Breast epithelium (tissue), 4 donors: ENCODE measurements at places on chromosomes 4 and X. TPM values are rescaled to one million over a fixed set of nuclear protein-coding genes. Genes with fewer than 3 reads are reported as not detected.

The VSIG1 gene
- total RNA-seq: not detected

The MAB21L2 gene
- not detected for total RNA-seq

The NKX3-2 gene
- under 0.01 TPM for total RNA-seq

The MOB1B gene
- 13.3 TPM for total RNA-seq

The DCHS2 gene
- 2.8 TPM for total RNA-seq

The PLAC8 gene
- 7.9 TPM for total RNA-seq

The RAB9B gene
- 1.3 TPM for total RNA-seq

DNA sequence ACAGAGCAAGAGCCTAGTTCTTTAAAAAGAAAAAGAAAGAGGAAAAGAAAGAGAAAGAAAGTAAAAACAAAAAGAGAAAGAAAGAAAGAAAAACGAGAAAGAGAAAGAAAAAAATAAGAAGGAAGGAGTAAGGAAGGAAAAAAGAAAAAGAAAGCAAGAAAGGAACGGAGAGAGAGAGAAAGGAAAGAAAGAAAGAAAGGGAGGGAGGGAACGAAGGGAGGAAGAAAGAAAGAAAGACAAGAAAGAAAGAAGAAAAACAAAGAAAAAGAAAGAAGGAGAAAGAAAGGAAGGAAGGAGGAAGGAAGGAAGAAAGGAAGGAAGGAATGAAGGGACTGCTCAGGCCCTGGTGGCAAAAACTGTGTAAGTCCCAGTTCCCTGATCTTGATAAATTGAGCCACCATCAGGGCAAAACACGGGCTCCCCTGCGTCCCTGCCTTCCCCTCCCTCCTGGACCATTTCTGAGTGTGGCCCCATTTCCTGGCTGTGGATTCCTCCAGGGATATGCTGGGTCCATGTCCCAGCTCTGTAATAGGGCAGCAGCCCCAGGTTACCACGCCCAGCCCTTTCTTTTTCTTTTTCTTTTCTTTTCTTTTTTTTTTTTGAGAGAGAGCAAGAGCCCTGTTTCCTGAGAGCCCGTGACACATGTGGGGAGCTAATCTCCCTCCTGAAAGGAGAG lies 44.8 kb downstream of the SHOX start:
- no peak overlapping the region for H3K4me3 ChIP-seq
- no peak overlapping the region for H3K27ac ChIP-seq
- H3K27me3 ChIP-seq: peaks cover 19% of the 10 kb centered on the region
- H3K4me1 ChIP-seq: no peaks in the 10 kb centered on the region
- H3K36me3 ChIP-seq: no peaks in the 10 kb centered on the region
- no peak for DNase-seq

DNA sequence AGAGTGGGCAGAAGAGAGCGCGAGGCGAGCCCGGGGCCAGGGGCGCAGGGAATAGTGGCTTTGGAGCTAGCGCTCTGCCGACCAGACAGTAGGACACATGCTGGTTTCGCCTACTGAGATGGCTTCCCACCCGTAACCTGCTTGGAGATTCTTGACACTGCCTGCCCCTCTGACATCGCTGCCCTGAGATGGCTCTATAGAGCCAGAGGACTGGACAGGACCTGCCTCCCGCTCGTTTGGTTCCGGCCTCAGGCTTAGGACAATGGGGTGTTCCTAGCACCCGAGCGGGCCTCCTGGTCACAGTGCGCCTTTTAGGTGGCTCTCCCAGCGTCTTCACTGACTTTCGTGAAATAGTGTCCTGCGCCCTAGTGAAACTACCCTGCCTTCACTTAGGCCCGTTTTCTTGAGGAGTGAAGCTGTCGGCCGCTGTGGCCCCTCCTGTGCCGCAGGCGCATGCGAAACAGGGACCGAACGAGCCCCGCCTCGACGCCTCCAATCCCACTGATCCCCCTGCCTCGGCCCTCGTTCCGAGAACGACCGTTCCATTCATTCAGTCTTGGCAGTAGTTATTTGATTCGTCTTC lies 608 bp downstream of the TAF1 start:
- H3K36me3 ChIP-seq: no peaks in the 10 kb centered on the region
- H3K4me3 ChIP-seq: peak overlapping the region; percentile 83
- DNase-seq: no peak
- H3K4me1 ChIP-seq: no peaks in the 10 kb centered on the region

GRCh38 chr4:43992552-43992951 lies 456.1 kb downstream of the KCTD8 start:
- no peaks in the 10 kb centered on the region for H3K4me1 ChIP-seq
- H3K4me3 ChIP-seq: no peak overlapping the region
- no peaks in the 10 kb centered on the region for H3K27me3 ChIP-seq
- DNase-seq: no peak

- H3K4me3 ChIP-seq: no peak overlapping the region
- no peaks in the 10 kb centered on the region for H3K4me1 ChIP-seq
- H3K27ac ChIP-seq: no peak overlapping the region
- no peak for DNase-seq
- H3K36me3 ChIP-seq: no peaks in the 10 kb centered on the region
Measured at GRCh38 chr4:7693237-7693608, 246.4 kb downstream of the AFAP1 start.

DNA sequence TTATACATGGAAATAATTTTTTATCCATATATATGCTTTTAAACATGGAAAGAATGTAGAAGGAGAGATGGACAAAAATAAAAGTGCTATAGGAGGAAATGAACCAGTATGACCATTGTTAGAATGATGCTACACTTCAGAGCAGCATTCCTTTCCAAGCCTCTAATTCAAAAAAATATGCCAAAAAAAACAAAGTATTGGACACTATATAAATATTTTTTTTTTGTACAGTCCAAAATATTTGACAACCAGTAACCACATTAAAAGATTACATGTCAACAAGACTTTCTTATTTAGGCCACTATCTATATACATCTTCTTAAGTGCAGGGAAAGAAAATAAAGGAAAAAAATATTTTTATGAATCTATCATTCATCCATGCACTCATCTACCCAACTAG lies 198.6 kb downstream of the LRBA start:
- H3K36me3 ChIP-seq: peaks cover 6% of the 10 kb centered on the region
- no peaks in the 10 kb centered on the region for H3K27me3 ChIP-seq
- DNase-seq: no peak
- H3K4me3 ChIP-seq: no peak overlapping the region

- no peak overlapping the region for H3K4me3 ChIP-seq
- no peak overlapping the region for H3K27ac ChIP-seq
- H3K36me3 ChIP-seq: no peaks in the 10 kb centered on the region
- H3K4me1 ChIP-seq: no peaks in the 10 kb centered on the region
- no peaks in the 10 kb centered on the region for H3K27me3 ChIP-seq
Measured at GRCh38 chr4:61068745-61069144, 131.4 kb upstream of the ADGRL3 start.

DNA sequence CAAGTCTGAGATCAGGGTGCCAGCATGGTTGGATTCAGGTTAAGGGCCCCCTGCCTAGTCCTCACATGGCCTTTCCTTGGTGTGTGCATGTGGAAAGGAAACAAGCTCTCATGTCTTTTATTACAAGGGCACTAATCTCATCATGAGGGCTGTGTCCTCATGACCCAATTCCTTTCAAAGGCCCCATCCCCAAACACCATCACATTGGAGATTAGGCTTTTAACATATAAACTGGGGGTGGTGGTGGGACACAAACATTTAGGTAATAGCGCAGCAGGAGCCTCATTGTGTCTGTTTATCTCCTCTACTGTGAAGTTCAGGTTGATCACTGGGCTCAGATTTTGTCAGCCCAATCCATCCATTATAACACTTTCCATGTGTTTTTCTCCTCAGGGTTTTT lies 41.0 kb downstream of the BEX3 start:
- no peak overlapping the region for H3K27ac ChIP-seq
- no peak overlapping the region for H3K4me3 ChIP-seq
- H3K36me3 ChIP-seq: no peaks in the 10 kb centered on the region

GRCh38 chr4:148044089-148044911 lies 312.4 kb downstream of the ARHGAP10 start:
- H3K4me1 ChIP-seq: no peaks in the 10 kb centered on the region
- H3K4me3 ChIP-seq: no peak overlapping the region
- H3K27me3 ChIP-seq: no peaks in the 10 kb centered on the region
- no peak overlapping the region for H3K27ac ChIP-seq

- no peaks in the 10 kb centered on the region for H3K27me3 ChIP-seq
- H3K36me3 ChIP-seq: no peaks in the 10 kb centered on the region
- H3K27ac ChIP-seq: no peak overlapping the region
- no peak overlapping the region for H3K4me3 ChIP-seq
- DNase-seq: no peak
Measured at GRCh38 chrX:10952619-10953018, 158.5 kb upstream of the HCCS start.

DNA sequence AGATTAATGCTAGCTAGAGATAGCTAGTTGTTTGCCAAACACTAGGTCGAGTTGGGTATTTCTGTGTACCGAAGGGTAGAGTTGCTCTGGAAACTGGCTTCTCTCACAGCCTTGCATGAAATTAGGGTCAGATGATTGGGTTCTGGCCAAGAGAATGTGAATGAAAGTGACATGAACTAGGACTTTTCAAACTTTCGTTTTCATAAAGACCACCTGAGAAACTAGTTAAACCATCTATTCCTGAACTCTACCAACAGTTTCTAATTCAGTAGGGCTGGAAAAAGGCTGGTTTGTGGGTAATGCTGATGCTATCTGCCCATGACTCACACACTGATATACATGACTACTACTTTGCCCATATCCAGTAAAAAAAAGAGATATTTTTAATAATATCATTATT lies 157.6 kb downstream of the GASK1B start:
- H3K4me1 ChIP-seq: no peaks in the 10 kb centered on the region
- H3K27me3 ChIP-seq: no peaks in the 10 kb centered on the region
- no peak for DNase-seq
- no peak overlapping the region for H3K27ac ChIP-seq

GRCh38 chr4:4572821-4573220 lies 31.0 kb upstream of the STX18 start:
- H3K4me1 ChIP-seq: no peaks in the 10 kb centered on the region
- no peaks in the 10 kb centered on the region for H3K27me3 ChIP-seq
- no peak for DNase-seq
- H3K36me3 ChIP-seq: no peaks in the 10 kb centered on the region

DNA sequence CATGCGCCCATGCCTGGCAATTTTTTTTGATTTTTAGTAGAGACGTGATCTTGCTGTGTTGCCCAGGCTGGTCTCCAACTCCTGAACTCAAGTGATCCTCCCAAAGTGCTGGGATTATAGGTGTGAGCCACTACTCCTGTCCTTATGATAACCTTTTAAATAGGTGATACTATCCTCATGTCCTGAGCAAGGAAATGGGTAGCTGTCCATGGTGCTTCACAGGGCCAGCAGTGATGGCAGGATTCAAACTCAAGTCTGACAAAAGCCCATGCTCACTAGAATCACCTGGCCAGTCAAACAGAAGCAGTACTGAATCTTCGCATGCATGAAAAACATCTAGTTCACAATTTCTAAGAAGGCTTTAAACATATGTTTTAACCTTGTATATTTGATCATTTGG lies 235.1 kb downstream of the NR3C2 start:
- H3K27ac ChIP-seq: no peak overlapping the region
- H3K36me3 ChIP-seq: no peaks in the 10 kb centered on the region
- no peak for DNase-seq
- H3K4me3 ChIP-seq: no peak overlapping the region
- H3K27me3 ChIP-seq: no peaks in the 10 kb centered on the region
- no peaks in the 10 kb centered on the region for H3K4me1 ChIP-seq

GRCh38 chr4:94305466-94306225 lies 37.0 kb downstream of the HPGDS start:
- no peak for DNase-seq
- H3K4me1 ChIP-seq: no peaks in the 10 kb centered on the region
- no peak overlapping the region for H3K27ac ChIP-seq
- H3K27me3 ChIP-seq: no peaks in the 10 kb centered on the region
- no peak overlapping the region for H3K4me3 ChIP-seq

DNA sequence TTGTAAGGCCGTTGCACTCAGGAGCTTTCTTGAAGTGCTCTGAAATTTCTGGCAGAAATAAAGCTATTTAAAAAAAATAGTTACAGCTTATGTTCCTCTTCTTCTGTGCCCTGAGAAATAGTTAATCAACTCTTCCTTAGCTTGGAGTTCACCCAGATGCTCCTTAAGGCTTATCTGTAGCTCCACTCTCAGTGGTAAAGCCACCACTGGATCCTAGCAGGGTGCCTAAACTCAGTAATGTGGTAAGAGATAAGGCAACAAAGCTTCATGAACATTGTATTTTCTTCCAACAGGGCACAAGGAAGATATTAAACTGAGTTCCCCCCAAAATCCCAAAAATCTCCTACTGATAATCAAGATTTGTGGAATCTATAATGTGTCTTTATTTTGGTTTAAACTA lies 299.5 kb downstream of the MAPK10 start:
- no peak overlapping the region for H3K4me3 ChIP-seq
- DNase-seq: no peak
- H3K27me3 ChIP-seq: no peaks in the 10 kb centered on the region
- H3K36me3 ChIP-seq: no peaks in the 10 kb centered on the region

DNA sequence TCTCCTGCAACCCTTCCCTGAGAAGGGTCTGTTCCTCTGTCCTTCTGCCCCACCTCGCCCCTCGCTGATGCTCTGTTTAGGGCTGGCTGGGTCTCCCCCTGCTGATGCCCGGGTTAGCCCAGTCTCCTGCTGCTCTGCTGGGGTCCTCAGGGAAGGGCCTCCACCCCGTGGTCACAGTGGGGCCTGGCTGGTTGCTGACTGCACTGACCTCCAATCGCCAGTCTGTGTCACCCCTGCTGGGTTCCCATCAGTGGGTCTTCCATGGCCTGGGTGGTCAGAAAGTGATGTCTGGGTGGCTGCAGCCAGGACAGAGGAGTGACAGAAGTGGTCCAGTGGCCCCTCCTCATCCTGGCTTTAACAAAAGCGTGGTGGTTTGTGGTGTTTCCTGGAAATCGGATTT lies 44.7 kb downstream of the EVC start:
- H3K27me3 ChIP-seq: no peaks in the 10 kb centered on the region
- DNase-seq: no peak
- no peak overlapping the region for H3K27ac ChIP-seq
- H3K4me3 ChIP-seq: no peak overlapping the region
- H3K4me1 ChIP-seq: no peaks in the 10 kb centered on the region

- no peak overlapping the region for H3K4me3 ChIP-seq
- no peaks in the 10 kb centered on the region for H3K36me3 ChIP-seq
- no peaks in the 10 kb centered on the region for H3K4me1 ChIP-seq
- H3K27ac ChIP-seq: no peak overlapping the region
- H3K27me3 ChIP-seq: peaks cover 7% of the 10 kb centered on the region
Measured at GRCh38 chrX:41781500-41781899, 57.5 kb downstream of the GPR82 start.

GRCh38 chr4:157223456-157223855 lies 2.9 kb downstream of the GRIA2 start:
- no peak for DNase-seq
- no peak overlapping the region for H3K27ac ChIP-seq
- H3K4me1 ChIP-seq: peaks cover 5% of the 10 kb centered on the region
- H3K4me3 ChIP-seq: no peak overlapping the region
- no peaks in the 10 kb centered on the region for H3K36me3 ChIP-seq

GRCh38 chrX:153598541-153599191 lies at the start of gene CCNQ:
Gene CCNQ, minus strand, starts transcription at chrX:153599139. Its CDS starts 66 bp downstream, at chrX:153599073.
- DNase-seq: no peak
- H3K4me1 ChIP-seq: no peaks in the 10 kb centered on the region
- peak within 1 kb of the TSS; percentile 54 for H3K27ac ChIP-seq
- no peaks in the 10 kb centered on the region for H3K36me3 ChIP-seq
- peak within 1 kb of the TSS; percentile 64 for H3K4me3 ChIP-seq
